ENCODE measurements at places on chromosomes 5 and 9. TPM values are rescaled to one million over a fixed set of nuclear protein-coding genes. Genes with fewer than 3 reads are reported as not detected.
A peak's percentile ranks its signal among the peaks of the same experiment; 100 is the strongest.

The SLC1A1 gene
- total RNA-seq, result 8.4 TPM

GRCh38 chr5:68071736-68072135 is 143.8 kb upstream of the PIK3R1 start:
- DNase-seq, result no peak

- DNase-seq, result peak; percentile 93
Observed at GRCh38 chr5:141848744-141849414, 29.3 kb downstream of the PCDH1 start.

GRCh38 chr5:115257981-115258380 is 4.7 kb downstream of the PGGT1B start:
- DNase-seq, result no peak

- no peak for DNase-seq
Observed at GRCh38 chr9:127545196-127546124, 66.6 kb upstream of the STXBP1 start.
